Stimulated activated CD8-positive, alpha-beta memory T cell treated with anti-CD3 and anti-CD28 coated beads, Interleukin-15, amount 100 ng/mL, for 1 hour (primary cell): ENCODE measurements at places on chromosomes 2 and 18.

DNA sequence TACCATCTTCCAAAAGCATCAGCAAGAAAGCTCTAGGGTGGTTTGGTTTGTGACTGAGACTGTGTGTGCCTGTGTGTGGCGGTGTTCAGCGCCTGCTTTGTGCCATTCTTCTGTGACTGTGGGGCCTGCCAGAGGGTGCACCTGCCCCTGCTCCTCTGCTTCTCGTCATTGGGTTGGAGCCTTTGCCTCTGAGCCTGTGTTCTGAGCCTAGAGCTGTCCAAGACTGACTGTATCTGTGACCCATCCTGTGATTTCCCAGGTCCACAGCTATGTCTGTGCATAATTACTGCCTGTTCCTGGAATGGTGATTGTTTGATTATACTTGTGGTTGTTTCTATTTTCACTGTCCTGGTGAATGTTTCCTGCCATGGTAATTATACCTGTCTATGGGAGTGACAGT, 57.1 kb upstream of the KLHL29 start:
- no peak for DNase-seq

- no peak for DNase-seq
Measured at GRCh38 chr2:70717431-70718038, 50.5 kb downstream of the ADD2 start.

- no peak for DNase-seq
Measured at GRCh38 chr18:5425721-5426120, 118.1 kb downstream of the EPB41L3 start.

DNA sequence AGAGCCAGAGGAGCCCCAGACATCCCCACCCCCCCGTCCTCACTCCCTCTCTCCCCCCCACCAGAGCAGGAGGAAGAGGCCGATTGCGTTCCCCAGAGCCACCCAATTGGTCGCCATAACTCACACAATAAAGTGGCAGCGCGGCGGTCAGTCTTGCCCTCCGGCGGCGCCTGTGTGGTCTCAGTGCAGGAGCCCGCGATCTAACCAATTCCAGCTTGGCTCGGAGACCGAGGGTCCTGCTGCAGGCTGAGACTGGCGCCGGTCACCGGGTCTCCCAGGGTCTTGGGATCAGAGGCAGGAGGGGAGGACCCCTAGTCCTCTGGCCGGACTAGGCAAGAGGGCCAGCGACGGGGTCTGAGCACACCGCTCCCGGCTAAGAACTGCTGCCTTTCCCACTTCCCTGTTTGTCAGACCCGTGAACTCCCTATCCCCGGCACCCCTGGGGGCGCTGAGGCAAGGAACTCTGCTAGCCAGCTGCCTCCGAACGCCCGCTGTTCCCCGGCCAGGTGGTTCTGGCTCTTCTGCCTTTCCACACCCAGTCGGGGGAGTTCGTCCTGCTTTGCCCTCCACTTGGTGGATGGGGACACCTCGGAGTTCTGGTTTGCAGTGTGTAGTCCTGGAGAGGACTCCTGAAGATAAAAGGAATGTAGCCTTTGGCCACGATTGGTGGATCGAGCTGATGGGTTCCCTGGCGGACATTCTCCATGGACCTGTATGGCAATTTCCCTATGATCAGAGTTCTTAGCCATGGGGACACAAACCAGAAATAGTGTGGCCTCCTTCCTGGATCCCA, 1.0 kb upstream of the HOXD12 start:
- no peak for DNase-seq

- DNase-seq, result no peak
Measured at GRCh38 chr2:199646439-199646838, 188.7 kb upstream of the SATB2 start.

DNA sequence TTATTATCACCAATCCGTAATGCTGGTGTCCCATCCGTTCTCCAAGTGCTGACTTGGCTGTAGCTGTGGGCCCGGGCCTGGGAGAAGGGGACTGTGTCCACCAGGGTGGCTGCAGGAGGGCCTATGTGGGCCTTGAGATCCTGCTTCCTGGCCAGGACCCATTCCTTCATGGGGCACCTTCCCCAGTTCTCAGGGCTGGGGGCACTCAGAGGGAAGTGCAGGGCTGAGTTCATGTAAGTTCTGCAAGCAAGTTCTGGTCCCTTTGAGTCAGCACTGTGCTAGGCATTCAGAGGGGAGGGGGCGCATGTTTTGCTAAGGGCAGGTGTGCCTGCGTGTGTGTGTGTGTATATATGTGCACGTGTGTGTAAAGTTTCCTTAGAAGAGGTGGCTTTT, 94.0 kb downstream of the GLI2 start:
- no peak for DNase-seq

DNA sequence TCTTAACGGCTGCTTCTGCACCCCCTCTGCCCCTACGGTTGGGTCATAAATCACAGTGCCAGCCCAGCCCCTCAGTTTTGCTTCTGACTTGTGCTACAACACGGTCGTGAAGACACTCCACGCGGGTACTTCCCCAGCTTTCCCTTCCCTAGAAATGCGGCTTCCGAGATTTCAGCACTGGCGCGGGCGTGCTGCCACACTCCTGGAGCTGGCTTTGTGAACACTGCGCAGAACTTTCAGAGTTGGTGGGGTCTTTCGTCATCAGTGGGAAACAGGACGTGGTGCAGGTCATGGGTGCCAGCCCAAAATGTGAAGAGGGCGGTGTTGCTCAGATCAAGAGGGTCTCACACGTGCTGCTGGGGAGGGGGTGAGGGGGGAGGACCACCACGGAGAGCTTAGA, 733.0 kb upstream of the SALL3 start:
- DNase-seq, result no peak

DNA sequence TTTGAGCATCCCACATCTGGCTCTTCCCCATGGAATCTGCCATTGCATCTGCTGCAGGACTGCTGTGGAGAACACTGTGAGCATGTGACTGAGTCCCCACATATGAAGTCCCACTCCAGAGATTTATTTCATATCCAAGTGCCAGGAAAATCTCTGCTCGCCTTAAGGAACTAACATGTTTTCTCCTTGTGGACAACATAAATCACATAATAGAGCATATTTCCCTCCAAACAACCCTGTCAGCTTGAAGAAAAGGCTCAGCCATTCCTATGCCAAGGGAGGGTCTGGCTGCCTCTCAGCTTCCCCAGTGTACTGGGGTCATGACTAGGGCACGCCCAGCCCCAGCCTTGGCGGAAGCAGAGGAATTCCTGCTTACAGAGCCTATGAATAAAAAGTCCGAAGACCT, 193.7 kb downstream of the DNER start:
- DNase-seq, result no peak

DNA sequence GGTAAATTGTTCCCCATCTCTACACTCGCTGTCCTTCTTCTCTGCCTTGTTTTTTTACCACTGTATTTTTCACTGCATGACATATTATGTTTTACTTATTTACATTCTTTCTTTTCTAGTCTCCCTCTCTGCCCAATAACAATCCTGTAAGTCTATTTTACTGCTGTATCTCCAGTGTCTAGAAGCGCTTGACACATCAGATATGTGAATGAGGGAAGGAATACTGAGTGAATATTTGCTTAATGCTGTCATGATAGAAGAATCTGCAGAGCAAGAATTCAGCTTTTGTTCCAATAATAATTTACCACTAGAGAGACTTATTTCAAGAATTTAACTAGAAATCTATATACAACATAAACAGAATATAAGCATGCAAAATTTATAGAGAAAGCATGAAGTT, 99.5 kb downstream of the GALNT13 start:
- DNase-seq, result no peak

- no peak for DNase-seq
Measured at GRCh38 chr2:119494163-119494790, 30.0 kb downstream of the SCTR start.

DNA sequence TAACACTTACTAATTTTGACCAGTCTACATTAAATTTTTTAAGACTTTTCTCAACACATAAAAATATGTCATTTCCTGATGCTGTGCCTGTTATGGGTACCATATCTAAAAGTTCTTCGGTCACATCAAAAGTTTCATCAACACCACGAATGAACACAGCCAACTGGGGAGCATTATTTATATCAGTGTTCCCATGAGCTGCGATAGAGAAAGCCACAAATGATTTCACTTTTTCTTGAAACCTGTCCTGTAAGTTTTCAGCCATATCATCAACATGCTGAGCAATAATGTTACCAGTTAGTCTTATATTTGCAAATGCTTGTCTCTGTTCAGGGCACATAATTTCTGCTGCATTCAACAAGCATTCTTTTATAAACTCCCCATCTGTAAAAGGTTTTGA, 30.4 kb upstream of the NCL start:
- no peak for DNase-seq

GRCh38 chr2:230875347-230876315, 10.9 kb downstream of the ITM2C start:
- DNase-seq, result no peak

GRCh38 chr18:51890762-51891161, 449.2 kb upstream of the DCC start:
- DNase-seq, result no peak

DNA sequence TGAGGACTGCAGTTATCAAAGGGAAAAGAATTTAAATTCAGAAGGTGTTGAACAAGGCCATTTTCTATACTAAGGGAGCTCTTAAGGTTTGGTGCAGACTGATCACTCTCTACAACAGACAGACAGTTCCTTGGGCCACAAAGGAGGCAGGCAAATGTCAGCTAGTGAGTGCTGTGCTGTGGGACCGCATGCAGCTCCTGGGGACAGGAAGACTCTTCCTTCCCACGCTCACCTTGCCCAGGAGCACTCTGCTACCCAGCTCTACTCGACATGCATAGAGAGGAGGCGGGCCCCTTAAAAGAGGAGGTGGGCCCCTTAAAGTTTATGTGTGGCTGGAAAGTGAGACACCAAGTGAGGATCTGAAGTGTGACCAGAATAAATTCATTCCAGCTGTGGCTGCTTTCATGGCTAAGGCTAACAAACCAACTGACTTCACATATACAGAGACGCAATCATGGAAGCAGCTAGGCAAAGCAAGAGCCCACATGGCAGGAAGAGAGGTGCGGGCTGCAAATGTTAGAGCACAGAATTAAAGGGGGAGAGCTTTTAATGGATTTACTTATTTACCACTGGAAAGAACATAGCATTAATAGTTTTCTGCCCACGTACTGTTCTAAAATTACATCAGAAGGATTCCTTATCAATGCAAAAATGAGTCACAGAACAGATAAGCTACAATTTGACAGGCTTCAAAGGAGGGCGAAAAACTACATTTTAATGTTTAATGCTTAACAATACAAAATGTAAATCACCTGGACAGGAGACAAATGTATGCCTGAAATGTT, 101.4 kb upstream of the RNU4ATAC start:
- no peak for DNase-seq

GRCh38 chr2:201886504-201886903, 80.2 kb downstream of the CDK15 start:
- no peak for DNase-seq

GRCh38 chr2:62415019-62415431, 91.0 kb downstream of the TMEM17 start:
- DNase-seq, result no peak

DNA sequence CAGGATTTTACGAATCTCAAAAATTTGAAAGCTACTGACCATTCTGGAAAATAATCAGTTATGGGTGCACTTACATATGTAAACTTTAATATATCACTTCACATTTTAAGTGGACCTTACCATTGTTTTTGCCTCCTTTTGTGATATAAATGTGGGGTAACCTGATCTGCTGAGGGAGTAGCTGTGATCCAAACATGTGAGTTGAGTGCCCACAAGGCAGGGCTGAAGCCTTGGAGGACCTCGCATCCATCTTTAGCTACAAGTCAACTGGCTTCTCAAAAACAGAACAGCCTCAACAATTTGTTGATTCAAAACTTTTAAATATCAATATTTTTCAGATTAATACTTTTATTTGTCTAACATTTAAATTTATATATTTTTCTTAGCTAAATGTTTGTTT, 178.2 kb downstream of the PLCL1 start:
- no peak for DNase-seq

GRCh38 chr18:75840131-75840530, 412.6 kb upstream of the SMIM21 start:
- no peak for DNase-seq

DNA sequence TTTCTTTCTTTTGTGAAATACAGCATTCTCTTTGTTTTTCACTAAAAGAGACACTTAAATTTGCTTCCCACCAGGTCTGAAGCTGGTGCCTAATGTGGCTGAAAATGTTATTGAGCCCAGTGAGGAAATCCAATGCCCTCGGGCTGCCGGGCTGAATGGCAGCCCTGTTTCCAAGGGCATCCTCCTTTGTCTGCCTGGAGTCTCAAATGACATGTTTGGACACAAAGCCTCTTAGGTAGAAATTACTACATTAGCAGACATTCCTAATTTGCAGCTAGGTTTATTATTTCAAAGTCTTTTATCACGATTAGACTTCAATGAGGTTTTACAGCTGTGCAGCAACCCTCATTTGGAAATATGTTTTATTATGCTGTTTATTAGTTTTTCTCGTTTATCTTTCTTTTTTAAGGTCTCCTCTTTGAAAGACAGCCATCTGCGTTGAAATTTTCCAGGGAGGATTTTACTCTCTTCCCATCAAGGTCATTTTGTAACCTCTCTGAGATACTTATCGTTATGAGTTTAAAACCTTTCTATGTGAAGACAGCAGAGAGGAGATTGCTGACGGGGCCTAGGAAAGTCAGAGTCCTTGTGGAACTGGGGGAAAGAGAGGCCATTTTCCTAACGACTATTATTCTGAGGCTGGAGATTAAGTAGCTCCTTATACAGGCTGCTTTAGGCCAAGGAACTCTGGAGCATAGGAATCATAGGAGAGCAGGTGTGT, 59.0 kb upstream of the ZNF532 start:
- DNase-seq, result no peak

DNA sequence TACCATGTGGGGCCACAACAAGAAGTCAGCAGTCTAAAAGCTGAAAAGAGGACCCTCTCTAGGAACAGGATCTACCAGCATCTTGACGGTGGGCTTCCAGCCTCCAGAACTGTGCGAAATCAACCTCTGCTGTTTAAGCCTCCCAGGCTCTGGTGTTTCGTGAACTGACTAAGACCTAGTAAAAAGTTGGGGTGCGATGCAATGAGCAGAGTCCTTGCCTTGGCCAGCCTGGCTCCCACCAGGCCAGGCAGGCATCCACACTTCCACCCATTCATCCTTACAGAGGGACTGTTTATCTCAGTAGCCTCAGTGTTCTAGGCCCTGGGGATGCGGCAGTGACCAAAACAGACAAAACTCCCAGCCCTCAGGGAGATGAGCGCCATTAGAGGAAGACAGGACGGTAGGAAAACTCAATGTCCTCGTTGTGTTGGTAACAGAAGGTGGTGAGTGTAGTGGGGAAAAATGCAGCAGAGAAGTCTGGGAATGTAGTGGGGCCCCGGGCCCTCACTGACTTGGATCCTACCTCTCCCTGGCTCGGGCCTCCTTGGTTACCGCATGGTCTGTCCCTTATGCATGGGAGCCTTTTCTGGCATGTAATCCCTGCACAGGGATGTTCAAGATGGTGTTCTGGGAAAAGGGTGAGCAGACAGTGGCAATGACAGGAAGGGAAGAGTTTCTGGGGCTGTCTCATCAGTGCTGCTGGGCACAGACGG, 271.8 kb upstream of the HS6ST1 start:
- no peak for DNase-seq
